Kidney glomerular epithelial cell (primary cell): ENCODE measurements at places on chromosomes 6 and 20.

GRCh38 chr20:17606001-17606400 is 36.1 kb downstream of the DSTN start:
- DNase-seq: no peak

DNA sequence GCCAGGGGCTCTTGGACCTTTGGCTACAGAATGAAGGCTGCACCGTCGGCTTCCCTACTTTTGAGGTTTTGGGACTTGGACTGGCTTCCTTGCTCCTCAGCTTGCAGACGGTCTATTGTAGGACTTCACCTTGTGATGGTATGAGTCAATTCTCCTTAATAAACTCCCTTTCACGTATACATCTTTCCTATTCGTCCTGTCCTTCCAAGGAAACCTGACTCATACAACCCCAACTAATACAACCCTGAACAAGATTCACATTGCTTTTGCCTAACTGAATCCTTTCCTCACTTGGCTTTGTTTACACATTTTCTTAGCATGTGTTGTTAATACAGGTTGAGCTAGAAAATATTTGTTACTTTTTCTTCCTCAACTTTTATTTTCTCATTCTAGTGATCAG is 21.9 kb downstream of the TBXT start:
- DNase-seq: no peak

DNA sequence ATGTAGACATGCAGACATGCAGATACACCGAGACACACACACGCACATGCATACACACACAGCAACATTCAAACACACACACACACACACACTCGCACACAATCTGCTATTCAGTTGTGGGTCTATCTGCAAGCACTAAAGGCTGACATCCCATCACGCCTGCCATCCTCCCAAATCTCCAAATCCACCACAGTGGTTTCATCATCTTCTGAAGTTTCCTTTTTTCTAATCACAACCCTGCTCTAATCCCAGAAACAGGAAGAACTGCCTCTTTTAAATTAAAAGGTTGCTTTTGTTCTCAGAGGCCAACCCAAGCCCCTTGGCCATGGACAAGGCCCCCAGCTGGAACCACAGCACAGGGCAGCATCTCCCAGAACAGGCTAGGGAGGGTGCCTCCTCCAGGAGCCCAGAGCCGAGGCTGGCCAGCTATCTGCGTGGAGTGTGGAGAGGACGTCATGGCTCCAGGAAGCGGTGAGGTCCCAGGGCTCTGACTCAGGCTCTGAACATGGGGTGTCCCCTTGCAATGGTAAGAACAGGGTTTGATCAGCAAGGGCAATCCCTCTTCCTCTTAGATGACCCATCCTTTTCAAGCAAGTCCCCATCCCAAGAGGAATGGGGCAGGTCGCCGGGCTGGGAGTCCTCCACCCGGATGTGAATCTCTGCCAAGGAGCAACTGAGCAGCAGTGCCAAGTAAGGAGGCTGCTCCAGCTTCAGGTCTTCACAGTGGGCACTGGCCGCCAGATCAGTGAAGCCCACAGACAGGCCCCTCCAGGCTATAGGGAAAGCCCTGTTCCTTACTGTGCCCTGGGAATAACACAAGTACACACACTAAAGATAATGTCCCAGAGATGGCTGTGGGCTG is 14.7 kb downstream of the FOXF2 start:
- DNase-seq: no peak

DNA sequence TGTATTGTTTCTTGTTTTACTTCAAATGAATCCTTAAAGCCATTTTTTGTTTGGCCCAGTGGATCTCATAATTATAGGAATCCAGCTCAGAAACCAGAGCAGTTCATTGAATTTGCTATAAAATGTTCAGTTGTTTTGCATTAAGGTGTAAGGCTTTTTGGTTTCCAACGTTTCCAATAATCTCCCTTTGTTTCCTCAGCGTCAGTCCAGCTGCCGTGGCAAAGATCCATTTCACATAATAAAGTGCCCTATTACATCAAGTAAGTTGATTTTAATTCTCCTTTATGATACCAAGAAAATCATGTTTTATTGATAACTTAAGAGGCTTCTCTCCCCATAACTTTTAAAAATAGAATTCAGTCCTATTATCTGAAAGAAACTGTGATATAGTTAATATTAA is 472.6 kb downstream of the UTRN start:
- no peak for DNase-seq

DNA sequence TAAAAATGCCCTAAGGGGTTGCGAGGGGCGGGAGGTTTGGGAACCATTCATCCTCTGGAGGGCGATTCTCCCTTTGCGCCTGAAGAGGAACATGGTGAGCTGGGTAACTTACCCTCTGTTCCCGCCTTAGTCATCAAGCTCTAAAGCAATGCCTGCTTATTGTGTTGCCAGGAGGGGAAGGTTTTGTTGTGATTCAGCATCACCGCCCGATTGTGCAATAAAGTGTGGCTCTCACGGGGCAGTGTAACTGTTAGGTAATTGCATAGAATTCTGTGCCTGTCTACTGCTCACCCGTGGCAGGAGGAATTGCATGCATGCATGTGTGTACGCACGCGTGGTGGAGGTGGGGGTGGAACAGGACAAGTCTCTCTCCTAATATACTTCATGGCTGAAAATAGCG is 95.5 kb upstream of the AGPAT4 start:
- DNase-seq: peak; percentile 80

GRCh38 chr6:3208098-3208774 is 19.2 kb downstream of the TUBB2B start:
- DNase-seq: no peak

- DNase-seq: no peak
Observed at GRCh38 chr6:117947234-117947633, 40.2 kb downstream of the SLC35F1 start.

DNA sequence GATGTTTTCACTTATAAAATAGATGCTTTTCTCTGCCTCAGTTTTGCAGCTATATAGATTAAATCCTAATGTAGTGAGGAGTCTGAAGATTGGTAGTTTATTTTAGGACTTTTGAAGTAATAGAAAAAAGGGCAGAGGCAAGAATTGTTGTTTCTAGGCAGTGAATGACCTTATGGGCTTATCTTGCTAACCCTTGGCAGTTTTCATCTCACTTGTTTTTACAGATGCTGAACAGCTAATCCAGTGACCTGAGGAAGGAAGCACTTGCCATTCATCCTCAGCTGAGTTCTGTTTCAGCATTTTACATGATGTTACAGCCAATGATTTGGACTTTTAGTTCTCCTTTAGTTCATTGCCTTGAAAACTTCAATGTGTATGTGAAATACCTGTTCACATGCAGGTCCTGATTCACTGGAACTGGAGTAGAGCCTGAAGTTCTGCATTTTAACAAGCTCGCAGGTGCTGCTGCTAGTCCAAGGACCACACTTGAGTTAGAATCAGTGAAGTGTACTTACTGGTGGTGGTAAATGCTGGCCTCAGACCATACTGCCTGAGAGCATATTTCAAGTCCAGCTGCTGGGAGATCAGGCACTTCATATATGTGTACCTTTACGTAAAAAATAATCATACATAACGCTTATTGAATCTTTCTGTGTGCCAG is 86.9 kb downstream of the TULP4 start:
- DNase-seq: no peak

GRCh38 chr6:43963203-43963602 is 164.0 kb downstream of the MRPL14 start:
- DNase-seq: no peak

- DNase-seq: peak; percentile 1
Observed at GRCh38 chr6:142693441-142693840, 251.5 kb downstream of the HIVEP2 start.

GRCh38 chr6:14966906-14967711 is 278.8 kb upstream of the JARID2 start:
- no peak for DNase-seq

GRCh38 chr6:8562125-8562524 is 126.8 kb upstream of the SLC35B3 start:
- DNase-seq: no peak

DNA sequence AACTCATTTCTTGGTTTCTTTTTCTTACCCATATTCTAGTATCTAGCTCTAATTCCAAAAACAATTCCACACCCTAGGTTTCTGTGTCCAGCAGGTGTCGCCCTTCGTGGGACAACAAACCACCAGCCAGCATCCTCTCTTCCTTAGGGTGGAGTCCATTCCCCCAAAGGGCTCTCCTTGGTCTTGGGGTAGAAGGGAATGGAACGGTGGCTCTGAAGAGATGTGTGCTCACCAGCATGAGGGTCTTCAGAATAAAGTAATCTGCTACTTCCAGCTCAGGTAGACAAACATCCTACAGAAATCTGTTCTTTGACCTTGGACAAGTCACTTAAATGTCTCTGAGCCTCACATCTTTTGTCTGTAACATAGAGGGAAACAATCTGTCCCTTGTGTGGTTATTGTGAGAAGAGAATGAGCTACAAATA is 7.2 kb downstream of the HLA-DMB start:
- peak; percentile 12 for DNase-seq

GRCh38 chr6:43724354-43724753 is 36.8 kb upstream of the MRPS18A start:
- DNase-seq: no peak

- DNase-seq: no peak
Observed at GRCh38 chr6:12228447-12229146, 61.6 kb upstream of the EDN1 start.

DNA sequence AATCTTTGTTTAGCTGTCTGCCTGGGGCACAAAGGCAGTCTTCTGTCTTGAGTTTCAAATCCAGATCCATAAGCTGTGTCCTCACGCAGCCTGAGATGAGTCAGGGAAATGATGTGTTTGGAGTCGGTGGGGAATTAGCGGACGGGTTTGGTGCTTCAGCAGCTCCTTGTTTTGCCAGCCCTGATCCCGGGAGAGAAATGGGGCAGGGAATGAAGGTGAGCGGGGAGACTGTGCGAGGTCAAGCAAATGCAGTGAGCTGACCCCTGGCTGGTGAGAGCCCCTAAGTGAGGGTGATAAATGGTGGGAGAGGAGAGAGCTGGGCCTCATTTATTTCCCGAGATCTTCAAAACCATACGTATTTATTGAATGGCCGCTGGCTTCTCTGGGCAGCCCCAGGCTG is 21.6 kb downstream of the DUSP22 start:
- DNase-seq: no peak

DNA sequence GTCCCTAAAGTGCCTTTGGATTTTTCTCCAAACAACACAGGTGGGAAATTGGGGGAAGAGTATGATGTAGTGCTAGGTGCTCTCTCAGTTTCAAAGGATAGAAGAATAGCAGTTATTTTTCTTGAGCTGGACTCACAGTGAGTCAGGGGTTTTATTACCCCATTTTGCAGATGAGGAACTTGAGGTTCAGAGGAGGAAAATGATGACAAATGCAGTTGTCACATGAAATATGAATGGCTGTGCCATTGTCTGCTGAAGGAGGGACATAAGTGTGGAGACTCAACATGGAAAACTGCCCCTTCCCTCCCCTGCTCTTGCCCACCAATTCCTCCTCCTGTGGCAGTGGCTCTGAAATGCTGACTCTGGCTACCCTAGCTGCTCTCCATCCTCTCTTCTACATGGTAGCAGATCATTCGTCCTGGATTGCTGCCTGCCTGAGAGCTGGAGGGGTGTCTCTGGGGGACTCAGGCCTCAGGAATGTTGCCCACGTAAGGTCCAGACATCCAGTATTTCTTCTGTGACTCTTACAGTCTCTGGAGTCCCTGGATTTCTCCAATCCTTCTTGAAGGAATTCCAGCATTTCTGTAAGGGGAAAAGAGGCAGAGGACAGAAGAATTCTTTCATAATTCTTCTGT is 37.6 kb upstream of the EPB41L1 start:
- DNase-seq: peak; percentile 63

DNA sequence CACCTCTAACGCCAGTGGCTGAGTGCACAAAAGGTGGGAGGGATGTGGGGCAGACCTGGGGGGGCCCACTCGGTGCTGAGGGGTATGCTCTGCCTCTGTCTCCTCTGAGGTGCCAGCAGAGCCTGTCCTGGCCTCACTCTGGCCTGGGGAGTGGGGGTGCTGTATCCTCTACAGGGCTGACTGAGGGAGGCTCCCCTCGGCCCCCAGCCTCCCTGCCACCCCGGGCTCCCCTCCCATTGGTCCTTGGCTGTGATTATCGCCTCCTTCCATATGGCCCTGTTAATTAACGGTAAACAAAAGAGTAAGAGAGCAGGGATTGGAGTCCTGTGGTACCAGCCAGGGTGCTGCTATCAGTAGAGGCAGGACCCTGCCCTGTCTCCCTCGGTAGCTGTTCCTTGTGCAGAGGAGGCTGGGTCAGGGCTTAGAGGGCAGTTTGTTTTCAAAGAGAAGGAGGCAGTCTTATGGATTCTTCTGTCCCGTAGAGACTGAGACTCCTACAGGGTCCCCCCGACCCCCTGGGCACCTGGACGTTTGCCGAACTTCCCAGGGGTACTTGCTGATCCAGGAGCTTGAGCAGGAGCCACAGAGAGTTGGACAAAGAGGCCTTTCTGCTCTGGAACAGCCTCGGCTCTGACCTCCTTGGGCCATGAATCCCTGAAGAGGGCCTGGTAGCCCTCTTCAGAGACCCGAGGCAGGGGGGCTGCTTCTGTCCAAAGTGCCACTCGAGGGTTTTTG is 1.8 kb downstream of the MYT1 start:
- DNase-seq: no peak

GRCh38 chr6:157518397-157519250 is 137.6 kb downstream of the ZDHHC14 start:
- DNase-seq: no peak

DNA sequence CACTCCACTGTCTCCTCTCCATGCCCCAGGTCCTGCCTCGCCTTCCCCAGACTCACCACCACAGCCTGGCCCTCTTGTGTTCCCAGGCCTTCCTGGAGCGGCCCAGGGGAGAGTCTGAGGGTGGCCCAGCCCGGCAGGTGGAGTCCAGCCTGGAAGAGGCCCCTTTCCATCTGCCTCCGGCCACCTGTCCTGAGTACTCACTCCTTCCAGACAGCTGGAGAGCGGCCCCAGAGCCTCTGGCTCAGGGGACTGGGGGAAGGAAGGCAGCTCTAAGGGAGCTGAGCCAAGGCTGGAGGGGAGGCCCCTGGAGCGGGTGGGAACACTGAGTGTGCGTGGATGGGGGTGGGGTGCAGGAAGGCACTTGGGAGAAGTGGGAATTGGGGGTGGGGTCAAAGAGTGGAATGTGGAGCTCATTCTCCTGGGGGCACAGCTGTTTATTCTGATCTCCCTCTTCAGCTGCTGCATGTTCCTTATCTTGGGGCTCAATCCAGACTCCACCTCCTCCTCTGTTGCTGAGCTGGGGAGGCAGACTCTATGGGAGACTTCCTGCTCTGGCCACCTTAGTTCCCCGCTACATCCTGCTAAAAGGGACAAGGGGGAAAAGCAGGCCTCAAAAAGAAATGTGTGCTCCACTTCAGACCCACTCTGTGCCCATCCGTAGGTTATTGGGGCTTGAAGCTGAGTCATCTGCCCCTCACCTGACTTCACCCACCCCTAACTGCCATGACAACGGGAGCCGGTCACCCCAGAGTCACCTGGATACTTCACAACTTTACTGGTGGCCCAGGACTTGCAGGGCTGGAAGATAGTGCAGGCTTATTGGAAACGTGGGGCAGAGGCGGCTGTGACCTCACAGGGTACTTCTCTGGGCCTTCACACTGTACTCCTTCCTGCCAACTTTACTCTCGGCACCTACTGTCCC is 19.5 kb upstream of the TAF8 start:
- no peak for DNase-seq

- peak; percentile 17 for DNase-seq
Observed at GRCh38 chr20:2473516-2473915, 2.9 kb upstream of the SNRPB start.

GRCh38 chr6:121426686-121427085 is 8.8 kb upstream of the GJA1 start:
- no peak for DNase-seq
